Spleen (tissue), 13 donors: ENCODE measurements at places on chromosomes 4 and X. TPM values are rescaled to one million over a fixed set of nuclear protein-coding genes. Genes with fewer than 3 reads are reported as not detected.

The TRMT2B gene
- 22.8 TPM for total RNA-seq

The ARL9 gene
- total RNA-seq, result not detected

DNA sequence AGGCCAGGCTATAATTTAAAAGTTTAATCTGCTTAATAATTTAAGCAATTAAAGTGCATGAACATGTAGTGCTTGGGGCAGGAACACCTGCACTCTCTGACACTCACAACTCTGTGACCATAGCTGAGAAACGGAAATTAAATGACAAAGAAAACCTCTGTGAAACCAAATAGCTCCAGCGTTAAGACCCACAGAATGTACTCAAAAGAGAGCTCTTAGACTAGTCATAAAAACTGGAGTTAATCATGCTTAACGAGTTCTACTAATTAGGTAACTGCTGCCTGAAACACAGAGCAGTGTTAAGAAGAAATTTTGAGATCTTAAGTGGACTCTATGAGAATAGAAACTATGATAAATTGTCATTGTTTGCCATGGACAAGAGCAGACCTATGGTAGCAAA is 174.4 kb upstream of the SPIN4 start:
- no peaks in the 10 kb centered on the region for H3K27me3 ChIP-seq
- no peak for DNase-seq
- no peak overlapping the region for H3K27ac ChIP-seq
- H3K4me1 ChIP-seq, result no peaks in the 10 kb centered on the region
- H3K4me3 ChIP-seq, result no peak overlapping the region

- H3K4me3 ChIP-seq, result no peak overlapping the region
- H3K27ac ChIP-seq, result no peak overlapping the region
- no peaks in the 10 kb centered on the region for H3K27me3 ChIP-seq
- H3K36me3 ChIP-seq, result no peaks in the 10 kb centered on the region
- DNase-seq, result no peak
- no peaks in the 10 kb centered on the region for H3K4me1 ChIP-seq
Measured at GRCh38 chr4:42816189-42816879, 76.2 kb upstream of the GRXCR1 start.

DNA sequence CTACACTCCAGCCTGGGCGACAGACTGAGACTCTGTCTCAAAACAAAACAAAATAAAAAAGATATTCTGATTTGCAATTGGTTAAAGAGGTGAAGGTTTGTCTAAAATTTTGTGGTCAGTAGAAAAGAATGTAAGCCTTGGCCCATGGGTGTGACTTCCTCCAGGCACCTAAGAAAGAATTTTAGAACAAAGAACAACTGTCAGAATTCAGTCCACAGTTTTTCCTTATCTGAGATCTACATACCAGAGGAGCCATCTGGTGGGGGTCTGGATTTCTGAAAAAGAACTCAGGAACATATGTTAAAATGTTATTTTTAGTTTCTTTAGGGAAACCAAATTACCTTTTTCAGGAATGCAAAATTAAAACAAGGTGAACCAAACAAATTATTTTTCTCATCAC is 434.1 kb downstream of the ANKRD50 start:
- H3K36me3 ChIP-seq, result no peaks in the 10 kb centered on the region
- H3K4me3 ChIP-seq, result no peak overlapping the region
- DNase-seq, result no peak
- H3K27ac ChIP-seq, result no peak overlapping the region
- no peaks in the 10 kb centered on the region for H3K4me1 ChIP-seq

- H3K4me1 ChIP-seq, result no peaks in the 10 kb centered on the region
- H3K27ac ChIP-seq, result no peak overlapping the region
- DNase-seq, result no peak
- H3K4me3 ChIP-seq, result no peak overlapping the region
- H3K27me3 ChIP-seq, result no peaks in the 10 kb centered on the region
- no peaks in the 10 kb centered on the region for H3K36me3 ChIP-seq
Measured at GRCh38 chrX:46876901-46877300, 35.3 kb upstream of the JADE3 start.

GRCh38 chrX:46571423-46572339 is 1.9 kb upstream of the CHST7 start:
- no peaks in the 10 kb centered on the region for H3K36me3 ChIP-seq
- no peak overlapping the region for H3K4me3 ChIP-seq
- DNase-seq, result no peak
- peaks cover 24% of the 10 kb centered on the region for H3K4me1 ChIP-seq
- H3K27ac ChIP-seq, result no peak overlapping the region

The HMX1 gene
- total RNA-seq, result not detected

- H3K4me1 ChIP-seq, result peaks cover 4% of the 10 kb centered on the region
- peak within 1 kb of the TSS; percentile 47 for H3K27ac ChIP-seq
- peak; percentile 94 for DNase-seq
Measured at GRCh38 chr4:103198111-103198765, at the start of gene CENPE. TSS of gene CENPE (minus strand) at chr4:103198343. CDS start at chr4:103198319, 24 bp downstream.

- DNase-seq, result no peak
- H3K27ac ChIP-seq, result no peak overlapping the region
- peaks cover 70% of the 10 kb centered on the region for H3K4me1 ChIP-seq
- no peaks in the 10 kb centered on the region for H3K27me3 ChIP-seq
- no peaks in the 10 kb centered on the region for H3K36me3 ChIP-seq
- H3K4me3 ChIP-seq, result no peak overlapping the region
Measured at GRCh38 chr4:73252001-73252400, 6.6 kb downstream of the ANKRD17 start.

The ZNF141 gene
- total RNA-seq, result 31.8 TPM

DNA sequence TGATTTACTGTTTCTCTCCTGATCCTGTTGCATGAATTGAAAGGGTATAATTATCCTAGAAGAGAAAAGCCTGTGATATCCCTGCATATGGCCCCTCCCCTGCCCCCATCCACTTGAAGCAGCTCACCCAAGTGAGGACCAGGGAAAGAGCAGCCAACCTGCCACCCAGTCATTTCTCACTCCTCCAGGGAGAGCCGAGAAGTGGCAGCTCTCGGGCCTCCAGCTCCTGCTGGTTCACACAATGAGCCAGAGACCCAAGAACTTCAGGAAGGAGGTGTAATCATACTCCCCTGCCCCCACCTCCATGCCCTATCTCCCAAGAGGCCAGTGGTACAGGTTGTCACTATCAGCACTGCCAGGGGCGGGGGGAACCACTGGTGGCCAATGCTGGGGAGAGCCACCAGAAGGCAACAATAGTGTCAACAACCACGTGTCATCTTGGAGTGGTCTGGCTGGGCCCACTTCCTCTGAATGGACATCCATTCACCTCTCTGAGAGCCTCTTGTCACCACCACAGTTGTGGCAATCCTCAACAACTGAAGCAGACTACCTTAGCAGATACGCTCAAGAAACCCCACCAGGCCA is 42.9 kb downstream of the APOO start:
- no peak for DNase-seq
- H3K27ac ChIP-seq, result no peak overlapping the region
- no peak overlapping the region for H3K4me3 ChIP-seq
- no peaks in the 10 kb centered on the region for H3K36me3 ChIP-seq

GRCh38 chrX:104309169-104309568 is 54.4 kb upstream of the ESX1 start:
- H3K4me1 ChIP-seq, result no peaks in the 10 kb centered on the region
- no peak for DNase-seq
- H3K27ac ChIP-seq, result no peak overlapping the region

GRCh38 chr4:145840162-145840768 is 98.4 kb downstream of the ZNF827 start:
- H3K36me3 ChIP-seq, result peaks cover 28% of the 10 kb centered on the region
- DNase-seq, result no peak
- H3K27me3 ChIP-seq, result no peaks in the 10 kb centered on the region
- no peak overlapping the region for H3K27ac ChIP-seq

The PPAT gene
- total RNA-seq, result 10.4 TPM

- no peaks in the 10 kb centered on the region for H3K4me1 ChIP-seq
- no peak overlapping the region for H3K4me3 ChIP-seq
- H3K27ac ChIP-seq, result no peak overlapping the region
- H3K27me3 ChIP-seq, result peaks cover 50% of the 10 kb centered on the region
- DNase-seq, result peak; percentile 51
- no peaks in the 10 kb centered on the region for H3K36me3 ChIP-seq
Measured at GRCh38 chr4:8675383-8675782, 82.8 kb downstream of the CPZ start.

The CT45A5 gene
- total RNA-seq, result not detected

The CYTL1 gene
- 1.4 TPM for total RNA-seq

DNA sequence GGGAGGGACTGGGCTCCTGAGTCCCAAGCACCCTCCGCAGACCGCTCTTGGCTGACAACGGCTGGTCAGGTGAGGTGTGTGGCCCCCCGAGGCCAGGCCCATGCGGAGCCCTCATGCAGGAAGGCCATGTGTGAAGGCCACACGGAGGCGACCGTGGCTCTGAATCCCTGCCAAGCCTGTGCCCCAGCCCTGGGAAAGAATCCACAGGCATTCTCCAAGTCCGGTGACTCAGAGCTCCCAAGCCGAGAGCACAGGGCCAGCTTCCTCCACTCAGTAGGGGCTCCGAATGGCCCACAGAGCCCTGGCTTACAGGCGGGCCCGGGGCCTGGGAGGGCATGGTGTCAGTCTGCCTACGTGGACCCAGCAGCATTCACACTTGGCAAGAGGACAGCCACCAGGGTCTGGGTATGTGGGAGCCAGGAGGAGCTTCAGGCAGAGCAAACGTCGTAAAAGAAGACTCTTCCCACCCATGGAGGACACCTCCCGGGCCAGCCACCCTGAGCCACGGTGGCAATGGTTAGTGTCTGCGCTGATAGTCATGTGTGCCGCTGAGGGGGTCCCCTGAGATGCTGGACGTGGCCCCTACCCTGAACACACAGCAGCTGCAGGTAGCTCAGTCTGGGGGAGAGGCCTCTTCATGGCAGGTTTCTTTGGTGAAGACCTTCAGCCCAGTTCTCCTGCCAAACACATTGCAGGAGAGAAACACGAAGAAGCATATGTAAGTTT is 105.7 kb downstream of the PSAPL1 start:
- no peak overlapping the region for H3K27ac ChIP-seq
- DNase-seq, result no peak
- H3K36me3 ChIP-seq, result no peaks in the 10 kb centered on the region
- H3K4me3 ChIP-seq, result no peak overlapping the region

GRCh38 chr4:21451032-21451431 is 497.5 kb downstream of the KCNIP4 start:
- no peaks in the 10 kb centered on the region for H3K36me3 ChIP-seq
- H3K27me3 ChIP-seq, result no peaks in the 10 kb centered on the region
- no peaks in the 10 kb centered on the region for H3K4me1 ChIP-seq

The SUPT20HL1 gene
- not detected for total RNA-seq

The PFKFB1 gene
- total RNA-seq, result 0.44 TPM

DNA sequence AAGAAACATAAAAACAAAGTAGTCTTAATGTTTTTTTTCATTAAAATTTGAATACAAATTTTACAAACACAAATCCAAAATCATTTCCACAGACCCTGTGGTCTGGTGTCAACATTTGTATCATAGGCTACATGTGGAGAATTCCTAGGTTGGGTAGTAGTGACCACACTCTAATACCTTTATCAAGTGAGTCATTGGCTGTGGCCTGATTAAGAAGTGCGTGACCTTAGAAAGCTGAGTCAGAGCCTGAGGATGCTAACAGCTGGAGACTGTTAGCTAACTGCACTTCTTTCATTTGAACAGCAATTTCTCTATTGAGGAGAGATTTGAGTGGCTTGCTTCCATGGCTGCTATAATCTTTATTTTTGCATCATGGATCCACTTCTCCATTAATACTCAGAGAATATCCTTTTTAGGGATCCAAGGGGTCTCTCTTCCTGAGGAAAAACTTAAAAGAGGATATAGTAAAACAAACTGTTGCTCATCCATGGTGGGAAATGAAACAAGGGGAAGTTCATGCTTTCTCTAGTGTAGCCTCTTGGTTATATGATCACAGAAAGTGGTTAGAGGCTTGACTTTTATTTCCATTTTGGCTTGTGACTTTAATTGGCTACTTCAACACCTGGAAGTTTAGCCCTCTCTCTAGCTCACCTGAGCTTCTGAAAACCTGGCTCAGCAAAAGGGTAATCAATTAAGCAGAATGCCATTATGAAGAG is 335.8 kb downstream of the PABPC4L start:
- H3K27ac ChIP-seq, result no peak overlapping the region
- H3K36me3 ChIP-seq, result no peaks in the 10 kb centered on the region
- no peaks in the 10 kb centered on the region for H3K27me3 ChIP-seq

- H3K4me1 ChIP-seq, result no peaks in the 10 kb centered on the region
- no peaks in the 10 kb centered on the region for H3K36me3 ChIP-seq
- no peak for DNase-seq
- no peak overlapping the region for H3K4me3 ChIP-seq
Measured at GRCh38 chr4:82640540-82640939, 78.8 kb upstream of the TMEM150C start.

- H3K36me3 ChIP-seq, result no peaks in the 10 kb centered on the region
- no peak overlapping the region for H3K27ac ChIP-seq
- no peak overlapping the region for H3K4me3 ChIP-seq
Measured at GRCh38 chr4:173860094-173860493, 330.1 kb upstream of the HAND2 start.

The ZMAT1 gene
- 10.8 TPM for total RNA-seq

- no peaks in the 10 kb centered on the region for H3K36me3 ChIP-seq
- DNase-seq, result no peak
- H3K27me3 ChIP-seq, result no peaks in the 10 kb centered on the region
- no peak overlapping the region for H3K27ac ChIP-seq
Measured at GRCh38 chrX:74656079-74656745, 41.8 kb upstream of the RLIM start.

- DNase-seq, result no peak
- H3K4me1 ChIP-seq, result no peaks in the 10 kb centered on the region
- no peak overlapping the region for H3K4me3 ChIP-seq
Measured at GRCh38 chr4:27716693-27717430, 856.2 kb downstream of the STIM2 start.

- H3K27me3 ChIP-seq, result no peaks in the 10 kb centered on the region
- no peaks in the 10 kb centered on the region for H3K36me3 ChIP-seq
- no peak overlapping the region for H3K27ac ChIP-seq
- H3K4me3 ChIP-seq, result no peak overlapping the region
- no peak for DNase-seq
Measured at GRCh38 chr4:67020438-67020797, 524.9 kb downstream of the CENPC start.

DNA sequence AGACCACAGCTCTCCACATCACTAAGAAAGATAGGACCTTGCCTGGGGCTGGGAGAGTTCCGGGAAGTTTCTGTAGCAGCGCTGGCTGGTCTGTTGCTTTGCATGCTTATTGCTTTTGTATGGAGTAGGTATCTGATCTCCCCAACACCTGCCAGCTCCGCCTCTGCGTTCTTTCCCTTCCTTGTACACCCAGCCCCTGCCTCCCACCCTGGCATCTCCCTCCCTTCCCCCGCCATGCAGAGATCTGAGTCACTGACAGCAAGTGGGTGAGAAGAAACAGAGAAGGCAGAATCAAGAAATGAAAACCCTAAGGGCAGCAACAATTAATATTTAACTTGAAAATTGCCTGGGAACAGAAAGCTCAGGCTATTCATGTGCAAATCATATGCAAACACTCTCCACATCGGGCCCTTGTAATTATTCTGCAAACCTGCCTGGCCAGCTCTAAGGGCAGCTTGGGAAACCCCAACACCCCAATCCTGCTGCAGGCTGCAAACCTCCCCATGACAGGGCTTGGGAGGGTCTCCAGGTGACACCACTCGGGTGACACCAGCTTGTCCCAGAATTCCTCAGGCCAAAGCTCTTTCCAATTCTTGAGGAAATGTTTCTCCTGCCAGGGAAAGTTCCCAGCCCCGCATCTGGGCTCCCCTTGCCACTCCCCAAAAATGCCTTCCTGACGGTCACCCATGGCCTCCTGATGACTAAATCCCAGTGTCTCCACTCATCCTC is 257.2 kb downstream of the FBXW7 start:
- H3K36me3 ChIP-seq, result no peaks in the 10 kb centered on the region
- no peak overlapping the region for H3K4me3 ChIP-seq
- no peak overlapping the region for H3K27ac ChIP-seq
- no peaks in the 10 kb centered on the region for H3K4me1 ChIP-seq
- H3K27me3 ChIP-seq, result no peaks in the 10 kb centered on the region

The SUV39H1 gene
- 9.2 TPM for total RNA-seq
